Progenitor cell of endocrine pancreas (in vitro differentiated cells): ENCODE measurements at places on chromosomes 7 and 10. TPM values are rescaled to one million over a fixed set of nuclear protein-coding genes. Genes with fewer than 3 reads are reported as not detected.

DNA sequence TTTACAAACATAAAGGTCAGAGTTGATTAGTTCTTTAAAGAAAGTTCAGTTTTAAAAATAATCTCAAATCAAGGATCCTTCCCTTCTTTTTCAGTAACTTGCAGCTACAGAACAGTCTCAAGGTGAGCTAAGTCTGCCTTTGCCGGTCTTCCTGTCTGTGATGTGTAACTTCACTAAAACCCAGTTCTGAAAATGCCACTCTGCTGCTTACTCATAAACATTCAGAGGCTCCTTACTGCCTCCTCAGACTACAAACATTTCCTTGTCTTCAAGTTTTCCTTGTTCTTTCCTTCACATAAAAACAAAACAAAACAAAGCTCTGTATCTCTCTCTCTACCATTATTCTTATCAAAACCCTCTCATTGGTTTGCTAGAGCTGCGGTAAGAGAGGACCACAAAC, 128.7 kb downstream of the ETV1 start:
- no peak for DNase-seq

GRCh38 chr7:30799976-30800661, 28.9 kb downstream of the MINDY4 start:
- no peak for DNase-seq

- DNase-seq = no peak
Measured at GRCh38 chr10:12635127-12635541, 285.8 kb downstream of the CAMK1D start.

- DNase-seq = no peak
Measured at GRCh38 chr10:93386631-93387369, 95.3 kb downstream of the MYOF start.

GRCh38 chr7:44465490-44465889, 25.0 kb downstream of the NUDCD3 start:
- DNase-seq = no peak

- no peak for DNase-seq
Measured at GRCh38 chr10:10500937-10501336, 516.7 kb upstream of the CELF2 start.

KIAA1549 gene
- total RNA-seq = 43.1 and 45.8 TPM in 2 replicates
